ENCODE measurements at places on chromosomes 3 and 15. TPM values are rescaled to one million over a fixed set of nuclear protein-coding genes. Genes with fewer than 3 reads are reported as not detected.

GRCh38 chr15:39299486-39300267 is 281.2 kb upstream of the THBS1 start:
- H3K36me3 ChIP-seq: no peaks in the 10 kb centered on the region
- H3K27ac ChIP-seq: no peak overlapping the region
- no peaks in the 10 kb centered on the region for H3K27me3 ChIP-seq
- H3K4me3 ChIP-seq: no peak overlapping the region
- H3K4me1 ChIP-seq: no peaks in the 10 kb centered on the region

SLC28A1 gene
- 0.34 TPM for polyA plus RNA-seq

FBXL22 gene
- polyA plus RNA-seq: 0.17 TPM

DNA sequence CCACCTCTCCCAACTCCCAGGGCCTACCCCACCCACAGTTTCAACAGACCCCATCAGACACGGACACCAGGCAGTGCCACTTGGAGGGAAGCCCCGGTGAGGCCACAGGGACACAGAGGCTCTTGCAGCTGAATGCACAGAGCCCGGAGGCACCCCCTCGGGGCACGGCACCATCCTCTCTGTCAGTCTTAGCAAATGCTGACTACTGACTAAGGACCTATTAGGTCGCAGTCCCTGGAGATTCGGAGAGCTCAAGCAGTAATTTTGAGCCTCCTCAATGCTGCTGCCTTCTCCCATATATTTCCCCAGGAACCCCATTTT is 79.9 kb downstream of the VGLL4 start:
- H3K4me1 ChIP-seq: peaks cover 44% of the 10 kb centered on the region
- H3K4me3 ChIP-seq: no peak overlapping the region
- no peaks in the 10 kb centered on the region for H3K36me3 ChIP-seq
- peak overlapping the region; percentile 23 for H3K27ac ChIP-seq

HSPBAP1 gene
- 24.7 TPM for polyA plus RNA-seq

VGLL3 gene
- 1.2 TPM for polyA plus RNA-seq

GRCh38 chr15:76625267-76625666 is 279.9 kb downstream of the SCAPER start:
- no peaks in the 10 kb centered on the region for H3K4me1 ChIP-seq
- DNase-seq: no peak
- no peaks in the 10 kb centered on the region for H3K27me3 ChIP-seq
- no peak overlapping the region for H3K4me3 ChIP-seq
- H3K36me3 ChIP-seq: peaks cover 2% of the 10 kb centered on the region

Measured in psoas muscle (tissue), 8 donors.